ENCODE measurements at places on chromosomes 5 and 9.

DNA sequence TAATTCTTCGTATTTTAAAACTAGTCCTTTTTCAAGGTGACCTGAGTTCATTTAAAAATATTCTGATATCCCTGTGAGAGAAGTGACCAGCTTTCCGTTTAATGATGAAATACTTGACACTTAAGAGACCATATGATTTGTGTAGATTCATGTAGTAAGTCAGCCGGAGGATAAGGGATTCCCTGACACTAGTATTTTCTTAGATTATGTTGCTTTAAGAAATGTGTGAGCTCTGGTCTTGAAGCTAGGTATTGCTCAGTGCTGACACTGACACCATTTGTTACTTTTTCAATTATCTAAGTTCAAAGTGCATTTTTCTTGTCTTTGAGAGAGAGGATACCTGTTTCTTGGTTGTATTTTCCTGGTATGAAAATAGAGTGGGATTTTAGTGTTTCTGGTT is 4.2 kb downstream of the NIPBL start:
- no peak for DNase-seq

DNA sequence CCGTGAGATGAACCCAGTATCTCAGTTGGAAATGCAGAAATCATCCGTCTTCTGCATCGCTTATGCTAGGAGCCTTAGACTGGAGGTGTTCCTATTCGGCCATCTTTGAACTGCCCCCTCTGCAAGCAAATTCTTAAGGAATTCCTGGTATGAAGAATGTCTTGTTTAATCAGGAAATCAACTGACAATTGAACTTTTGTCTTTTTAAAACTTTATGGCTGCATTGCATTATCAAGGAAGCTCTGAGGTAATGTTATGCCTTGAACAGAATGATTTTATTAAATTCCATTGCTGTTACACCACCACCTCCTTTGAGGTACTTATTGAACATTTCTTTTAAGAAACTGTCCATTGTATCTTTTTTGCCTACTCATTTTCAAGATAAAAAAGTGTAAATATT is 1915.7 kb upstream of the CDH9 start:
- DNase-seq, result no peak

DNA sequence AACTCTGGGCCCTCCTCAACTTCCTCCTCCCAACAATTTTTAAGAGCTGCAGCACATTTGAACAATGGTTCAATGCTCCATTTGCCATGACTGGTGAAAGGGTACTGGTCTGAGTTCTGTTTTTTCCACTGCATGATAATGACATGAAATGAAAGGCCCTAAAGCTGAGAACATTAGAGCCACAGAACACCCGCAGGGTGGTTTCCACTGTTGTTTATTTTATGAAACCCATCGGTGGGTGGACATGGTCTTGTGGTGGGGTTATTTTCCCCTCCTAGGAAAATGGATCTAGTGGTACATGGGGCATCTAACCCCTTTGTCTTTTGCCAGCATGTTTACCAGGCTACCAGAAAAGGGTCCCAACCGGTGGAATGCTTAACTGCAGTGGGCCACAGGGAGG is 71.8 kb downstream of the SMARCA2 start:
- no peak for DNase-seq

GRCh38 chr5:171155621-171156020 is 153.4 kb upstream of the TLX3 start:
- no peak for DNase-seq

- DNase-seq, result no peak
These were observed 48.6 kb downstream of the SHB start for GRCh38 chr9:38020151-38021076.

DNA sequence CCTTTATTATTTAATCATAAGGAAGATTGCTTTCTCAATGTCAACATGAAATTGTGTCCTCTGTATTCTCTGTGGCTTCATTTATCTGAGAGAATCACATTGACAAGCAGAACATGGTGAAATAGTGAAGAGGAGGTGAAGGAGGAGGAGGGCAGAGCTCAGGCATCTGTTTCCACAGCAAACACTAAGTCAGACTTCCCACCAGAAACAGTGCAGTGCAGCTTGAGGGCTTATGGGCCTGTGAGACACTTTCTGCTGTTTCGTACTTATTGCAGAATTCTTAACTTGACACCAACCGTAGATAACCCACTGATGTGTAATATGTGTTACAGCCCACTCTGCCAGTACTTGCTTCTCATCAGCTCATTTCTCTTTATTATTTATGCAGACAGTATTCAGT is 386.3 kb downstream of the DIRAS2 start:
- no peak for DNase-seq

GRCh38 chr9:94945197-94946144 is 219.0 kb downstream of the AOPEP start:
- no peak for DNase-seq

GRCh38 chr5:57738787-57739186 is 256.2 kb upstream of the ACTBL2 start:
- DNase-seq, result no peak

- DNase-seq, result no peak
These were observed 20.2 kb upstream of the GNPDA1 start for GRCh38 chr5:142032747-142033631.

DNA sequence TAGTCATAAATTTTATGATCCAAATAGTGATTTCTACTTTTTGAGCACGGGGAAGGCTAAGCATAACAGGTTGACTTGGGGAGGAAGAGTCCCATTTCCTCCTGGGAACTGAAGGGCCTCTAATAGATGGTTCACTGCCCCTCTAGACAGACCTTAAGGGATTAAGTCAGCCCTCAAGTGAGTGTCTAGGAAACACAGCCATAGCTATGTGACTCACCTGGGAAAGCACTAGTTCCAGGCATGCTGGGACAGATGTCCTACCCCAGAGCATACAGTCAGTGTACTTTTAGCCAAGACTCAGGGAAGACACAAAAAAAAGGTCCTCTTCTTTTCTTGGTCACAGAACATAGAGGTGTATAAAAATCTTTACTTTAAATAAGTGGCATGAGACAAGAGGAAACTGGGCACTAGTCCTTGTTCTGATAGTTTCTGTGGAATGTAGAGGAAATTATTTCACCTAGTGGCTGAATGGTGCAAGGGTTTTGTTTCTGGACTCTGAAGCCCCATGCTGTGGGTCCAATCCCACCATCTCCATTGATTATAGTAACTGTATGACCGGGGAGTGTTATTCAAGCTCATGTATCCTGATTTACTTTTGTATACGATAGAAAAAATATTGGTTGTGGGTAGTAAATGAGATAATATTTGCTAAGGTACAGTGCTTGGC is 86.0 kb downstream of the NREP start:
- DNase-seq, result no peak

DNA sequence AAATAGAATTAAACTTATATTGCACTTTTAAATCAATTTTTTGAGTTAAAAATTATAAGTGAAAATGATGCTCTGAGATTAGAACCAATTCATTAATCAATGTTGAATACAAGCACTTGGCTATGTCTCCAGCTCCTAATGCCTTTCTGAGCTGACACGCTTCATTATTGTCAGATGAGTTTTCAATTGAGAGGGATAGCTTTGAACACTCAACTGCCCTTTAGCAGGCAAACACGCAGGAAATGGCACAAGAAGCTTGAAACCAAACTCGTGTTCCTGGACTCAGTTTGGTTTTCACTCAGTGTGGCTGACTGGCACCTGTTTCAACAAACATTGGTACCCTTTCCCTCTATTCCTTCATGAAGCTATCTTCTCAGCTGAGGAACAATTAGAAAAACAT is 109.8 kb downstream of the MCTP1 start:
- DNase-seq, result no peak

GRCh38 chr5:33445798-33446197 is 5.0 kb downstream of the TARS1 start:
- DNase-seq, result no peak

GRCh38 chr5:15929611-15930263 is 249.9 kb downstream of the MARCHF11 start:
- DNase-seq, result no peak

DNA sequence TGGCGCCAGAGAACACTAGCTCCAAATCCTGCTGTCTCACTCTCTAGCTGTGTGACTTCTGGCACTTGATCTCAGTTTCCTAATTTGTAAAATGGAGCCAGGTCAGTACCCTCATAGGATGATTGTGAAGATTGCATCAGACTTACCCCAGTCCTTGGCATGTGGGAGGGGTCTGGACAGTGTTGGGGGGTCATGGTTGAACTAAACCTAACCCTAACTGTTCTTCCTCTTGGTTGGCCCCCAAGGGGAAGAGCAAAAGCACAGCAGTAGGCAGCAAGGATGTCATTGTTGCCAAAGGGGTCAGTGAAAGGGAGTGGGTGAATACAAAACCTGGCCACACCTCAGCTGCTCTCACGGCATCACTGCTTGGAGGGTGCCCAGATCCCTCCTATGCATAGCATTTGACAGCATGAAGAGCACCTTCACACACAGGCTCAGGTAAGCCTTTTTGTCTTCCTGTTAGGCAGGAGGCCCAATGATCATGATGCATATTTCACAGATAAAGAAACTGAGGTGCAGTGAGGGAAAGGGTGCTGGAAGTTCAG is 15.7 kb upstream of the CXCL14 start:
- no peak for DNase-seq

DNA sequence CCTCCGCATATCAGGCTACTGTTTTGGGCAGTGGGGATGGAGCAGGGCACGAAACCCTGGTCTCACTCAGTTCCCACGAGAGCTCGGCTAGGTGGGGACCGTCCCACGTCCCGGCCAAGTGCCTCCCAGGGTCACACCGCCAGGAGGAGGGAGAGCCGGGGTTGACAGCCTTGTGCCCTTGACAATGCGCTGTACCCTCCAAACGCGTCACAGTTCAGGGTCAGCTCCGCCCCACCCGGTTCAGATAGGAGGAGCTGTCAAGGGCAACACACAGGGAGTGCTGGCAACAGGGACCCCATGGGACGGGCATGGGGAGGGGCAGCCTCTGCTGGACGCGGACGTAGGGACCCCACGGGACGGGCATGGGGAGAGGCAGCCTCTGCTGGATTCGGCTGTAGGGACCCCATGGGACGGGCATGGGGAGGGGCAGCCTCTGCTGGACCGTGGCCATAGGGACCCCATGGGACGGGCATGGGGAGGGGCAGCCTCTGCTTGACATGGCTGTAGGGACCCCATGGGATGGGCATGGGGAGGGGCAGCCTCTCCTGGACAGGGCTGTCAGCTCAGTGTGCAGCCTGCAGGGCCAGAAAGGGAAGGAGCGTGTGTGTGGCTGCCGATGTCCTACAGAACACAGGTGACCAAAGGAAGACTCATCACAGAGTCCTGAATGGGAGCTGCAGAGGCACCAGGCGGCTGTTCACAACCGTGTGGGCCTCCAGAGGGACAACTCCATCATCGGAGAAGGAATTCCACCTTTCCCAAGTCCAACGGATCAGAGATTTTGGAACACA is 29.4 kb downstream of the PNPLA7 start:
- no peak for DNase-seq

DNA sequence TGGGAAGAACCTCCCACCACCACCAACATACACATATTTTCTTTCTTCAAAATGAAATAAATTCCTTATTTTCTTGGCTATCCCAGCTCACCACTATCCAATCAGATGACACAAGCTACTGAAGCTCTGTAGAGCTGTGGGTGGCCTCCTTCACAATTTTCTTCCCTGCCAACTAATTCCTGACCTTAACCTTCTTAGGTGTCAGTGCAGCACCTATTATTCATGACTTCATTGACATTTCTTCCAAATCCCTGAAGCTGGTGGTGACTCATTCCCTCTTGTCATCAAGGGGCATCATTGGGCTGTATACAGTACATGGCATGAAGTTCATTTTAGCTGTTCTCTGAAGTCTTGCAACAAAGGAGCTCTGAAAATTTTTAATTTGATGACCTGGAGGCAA is 42.0 kb upstream of the ADRA1B start:
- no peak for DNase-seq

DNA sequence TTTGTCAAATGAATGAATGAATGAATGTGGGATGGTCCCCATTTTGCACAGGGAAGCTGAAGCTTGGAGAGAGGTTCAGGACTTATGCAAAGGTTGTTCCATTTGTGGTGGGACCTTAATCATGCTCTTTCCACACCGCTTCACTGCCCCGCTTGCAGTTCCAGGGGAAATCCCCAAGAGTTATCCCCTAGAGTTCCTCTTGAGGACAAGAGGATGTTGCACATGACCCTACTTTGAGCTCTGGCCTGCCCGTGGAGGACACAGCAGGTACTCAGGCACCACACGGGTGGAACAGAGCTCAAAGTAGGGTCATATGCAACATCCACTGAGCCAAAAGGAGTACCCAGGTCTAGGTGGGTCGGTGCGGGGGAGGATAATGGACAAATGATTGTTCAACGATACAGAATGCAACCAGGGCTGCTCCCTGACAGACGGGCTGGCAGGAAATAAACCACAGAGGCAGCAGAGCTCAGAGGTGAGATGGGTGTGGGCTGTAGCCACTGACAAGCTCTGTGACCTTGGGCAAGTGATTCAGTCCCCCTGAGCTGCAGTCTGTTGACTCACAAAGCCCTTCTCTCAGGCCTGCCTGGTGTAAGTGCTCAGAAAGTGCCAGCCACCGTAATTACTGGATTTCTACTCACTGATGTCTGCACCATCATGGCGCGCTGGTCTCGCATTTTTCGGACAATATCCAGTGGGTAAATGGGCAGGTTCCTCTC is 60.3 kb upstream of the EPB41L4B start:
- no peak for DNase-seq

DNA sequence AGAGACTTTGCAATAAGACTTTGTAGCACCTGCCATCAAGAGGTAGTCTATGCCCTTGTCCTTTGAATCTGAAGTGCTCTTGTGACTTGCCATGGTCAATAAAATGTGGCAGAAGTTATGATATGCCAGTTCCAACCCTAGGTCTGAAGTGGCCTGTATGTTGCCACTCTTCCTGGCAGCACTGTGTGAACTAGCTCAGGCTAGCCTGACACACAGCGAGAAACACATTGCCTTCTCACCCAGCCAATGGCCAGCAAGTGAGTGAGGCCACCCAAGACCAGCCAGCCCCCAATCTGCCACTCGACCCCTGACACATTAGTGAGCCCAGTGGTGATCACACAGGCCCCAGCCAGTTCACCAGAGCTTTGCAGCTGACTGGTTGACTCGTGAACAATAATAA is 52.7 kb upstream of the OSMR start:
- DNase-seq, result no peak

- DNase-seq, result no peak
These were observed 716.5 kb upstream of the C9orf72 start for GRCh38 chr9:28289746-28290145.

DNA sequence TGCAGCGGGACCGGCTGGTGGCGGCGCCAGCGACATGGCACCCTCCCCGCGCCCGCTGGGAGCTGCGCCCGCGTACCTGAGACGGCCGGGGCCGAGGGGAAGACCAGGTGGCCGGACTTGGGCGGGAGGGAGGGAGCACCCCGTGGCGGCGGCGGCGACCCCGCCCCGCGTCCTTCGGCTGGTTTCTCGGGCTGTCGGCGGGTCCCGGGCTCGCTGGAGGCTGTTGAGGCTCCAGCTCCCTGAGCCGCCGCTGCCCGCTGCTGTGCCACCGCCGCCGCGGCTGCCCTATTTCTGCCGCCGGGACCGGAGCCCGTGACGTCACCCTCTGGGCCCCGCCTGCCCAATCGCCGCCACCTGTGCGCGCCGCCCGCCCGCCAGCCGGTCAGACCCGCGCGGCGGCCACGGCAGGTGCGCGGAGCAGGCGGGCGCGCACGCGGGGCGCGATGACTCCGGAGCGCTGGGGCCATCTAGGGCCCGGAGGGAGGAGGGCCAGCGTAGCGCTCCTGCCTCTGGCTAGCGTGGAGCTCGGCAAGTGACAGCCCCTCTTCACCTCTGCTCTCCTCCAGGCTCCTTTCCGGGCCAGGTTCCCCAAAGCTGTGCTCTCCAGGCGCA is at the start of gene FSTL4:
Gene FSTL4, minus strand, starts transcription at position 293 of the 612 bp plus-strand sequence.
- no peak for DNase-seq
